ENCODE measurements at places on chromosomes 6 and 20. TPM values are rescaled to one million over a fixed set of nuclear protein-coding genes. Genes with fewer than 3 reads are reported as not detected.

- no peak overlapping the region for H3K27ac ChIP-seq
- no peaks in the 10 kb centered on the region for H3K27me3 ChIP-seq
- no peak for DNase-seq
- H3K4me3 ChIP-seq, result no peak overlapping the region
Observed at GRCh38 chr6:154308986-154309385, 47.6 kb downstream of the IPCEF1 start.

DNA sequence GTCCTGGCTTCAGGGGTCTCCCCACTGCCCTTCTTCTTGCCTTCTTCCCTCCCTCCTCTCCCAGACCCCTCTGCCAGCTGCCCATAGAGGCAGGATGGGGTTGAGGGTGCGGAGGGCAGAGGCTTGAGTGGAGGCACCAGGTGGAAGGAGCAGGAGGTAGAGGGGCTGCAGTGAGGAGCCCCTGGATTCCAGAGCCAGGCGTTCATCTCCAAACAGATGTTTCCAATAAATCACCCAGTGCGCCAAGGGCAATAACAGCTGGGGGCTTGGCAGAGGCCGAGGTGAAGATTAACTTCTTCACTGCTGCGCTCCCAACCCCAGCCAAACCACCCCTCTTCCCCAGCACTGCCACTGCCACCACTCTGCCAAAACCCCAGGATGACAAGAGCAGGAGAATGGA, 10.7 kb downstream of the MDFI start:
- DNase-seq, result no peak
- peaks cover 3% of the 10 kb centered on the region for H3K36me3 ChIP-seq
- H3K27me3 ChIP-seq, result no peaks in the 10 kb centered on the region
- no peak overlapping the region for H3K4me3 ChIP-seq

DNA sequence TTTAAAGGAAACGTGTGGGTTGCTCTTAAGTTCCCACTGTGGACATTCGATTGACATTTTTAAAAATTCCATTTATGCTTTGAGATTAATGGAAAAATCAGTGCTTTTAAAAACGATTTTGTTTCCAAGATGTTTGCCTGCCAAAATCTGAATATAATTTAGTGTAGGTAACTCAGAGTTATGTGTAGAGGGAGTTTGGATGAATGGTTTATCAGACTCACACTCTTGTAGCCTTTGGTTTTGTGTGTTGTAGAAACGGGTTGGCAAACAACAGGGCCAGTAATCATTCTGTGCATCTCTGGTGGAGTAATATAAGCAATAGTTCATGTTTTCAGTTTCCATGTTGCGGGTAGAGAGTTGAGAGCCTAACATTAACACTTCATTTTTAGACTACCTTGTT, 140.6 kb downstream of the RPS12 start:
- no peak overlapping the region for H3K27ac ChIP-seq
- no peaks in the 10 kb centered on the region for H3K36me3 ChIP-seq
- peaks cover 2% of the 10 kb centered on the region for H3K27me3 ChIP-seq
- DNase-seq, result no peak

The CST1 gene
- not detected for total RNA-seq

- H3K4me1 ChIP-seq, result no peaks in the 10 kb centered on the region
- peaks cover 3% of the 10 kb centered on the region for H3K27me3 ChIP-seq
- no peak overlapping the region for H3K27ac ChIP-seq
Observed at GRCh38 chr20:19241440-19241839, 29.0 kb downstream of the SLC24A3 start.

GRCh38 chr20:41185013-41185757, 47.8 kb downstream of the PLCG1 start:
- DNase-seq, result peak; percentile 66
- H3K27ac ChIP-seq, result no peak overlapping the region
- no peaks in the 10 kb centered on the region for H3K36me3 ChIP-seq
- no peaks in the 10 kb centered on the region for H3K4me1 ChIP-seq
- no peak overlapping the region for H3K4me3 ChIP-seq

The SEL1L2 gene
- total RNA-seq, result not detected

The SLC12A5 gene
- 17.3 TPM for total RNA-seq

GRCh38 chr20:17872434-17872833, 96.2 kb downstream of the SNX5 start:
- H3K4me3 ChIP-seq, result no peak overlapping the region
- no peaks in the 10 kb centered on the region for H3K36me3 ChIP-seq
- no peaks in the 10 kb centered on the region for H3K27me3 ChIP-seq
- H3K27ac ChIP-seq, result no peak overlapping the region

The RNF182 gene
- 0.55 TPM for total RNA-seq

The SOX4 gene
- 10.1 TPM for total RNA-seq

The DCDC2 gene
- total RNA-seq, result 0.70 TPM

Measured in adrenal gland (tissue), 19 donors.